Astrocyte (in vitro differentiated cells and primary cell): ENCODE measurements at places on chromosomes 2 and 18. TPM values are rescaled to one million over a fixed set of nuclear protein-coding genes. Genes with fewer than 3 reads are reported as not detected.

- H3K4me1 ChIP-seq: no peaks in the 10 kb centered on the region
- peak; percentile 70 for DNase-seq
- no peak overlapping the region for H3K4me3 ChIP-seq
- H3K27me3 ChIP-seq: no peaks in the 10 kb centered on the region
- H3K27ac ChIP-seq: no peak overlapping the region
- H3K36me3 ChIP-seq: peaks cover 35% of the 10 kb centered on the region
These were observed 39.1 kb downstream of the RMC1 start for GRCh38 chr18:23542461-23542860.

DNA sequence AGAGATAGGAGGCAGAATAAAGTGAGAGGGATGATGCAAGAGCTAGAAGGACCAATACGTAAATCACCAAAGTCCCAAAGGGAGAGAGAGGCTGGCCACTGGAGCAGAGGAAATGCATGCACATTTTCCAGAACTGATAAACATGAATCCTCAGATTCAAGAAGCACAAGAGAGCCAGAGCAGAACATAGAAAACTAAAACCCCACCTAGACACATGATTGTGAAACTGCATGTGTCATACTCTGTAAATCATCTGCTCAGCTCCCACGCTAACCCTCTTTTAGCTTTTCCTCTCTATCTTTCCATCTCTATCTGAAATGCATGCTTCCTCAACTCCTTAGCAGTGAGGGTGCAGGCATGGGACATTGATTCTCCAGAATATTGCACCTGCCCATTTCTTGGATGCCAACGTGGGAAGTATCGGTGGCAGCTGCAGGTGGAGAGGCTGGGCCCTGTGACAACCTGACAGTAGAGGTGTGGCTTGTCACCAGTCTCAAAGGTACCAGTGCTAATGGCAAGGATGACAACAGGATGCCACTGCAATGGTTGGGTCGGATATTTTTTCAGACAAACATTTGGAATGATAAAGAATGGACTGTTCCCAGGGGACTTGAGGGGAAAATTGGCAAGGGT lies 89.3 kb upstream of the OTOS start:
- peaks cover 7% of the 10 kb centered on the region for H3K4me1 ChIP-seq
- no peak overlapping the region for H3K27ac ChIP-seq
- no peaks in the 10 kb centered on the region for H3K36me3 ChIP-seq
- no peak overlapping the region for H3K4me3 ChIP-seq
- DNase-seq: no peak
- H3K27me3 ChIP-seq: no peaks in the 10 kb centered on the region

DNA sequence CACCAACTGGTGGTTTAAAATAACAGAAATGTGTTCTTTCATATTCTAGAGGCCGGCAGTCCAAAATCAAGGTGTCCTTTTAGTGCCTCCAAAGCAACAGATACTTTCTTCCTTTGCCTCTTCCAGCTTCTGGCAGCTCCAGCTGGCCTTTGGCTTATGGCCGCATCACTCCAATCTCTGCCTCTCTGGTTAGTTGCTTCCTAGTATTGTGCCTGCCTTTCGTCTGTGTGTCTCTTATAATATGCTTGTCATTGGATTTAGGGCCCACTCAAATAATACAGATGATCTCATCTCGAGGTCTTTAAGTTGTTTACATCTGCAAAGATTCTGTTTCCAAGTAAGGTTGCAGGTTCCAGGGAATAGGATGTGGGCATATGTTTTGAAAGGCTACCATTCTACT lies 855.2 kb upstream of the ID2 start:
- peaks cover 11% of the 10 kb centered on the region for H3K4me1 ChIP-seq
- no peak overlapping the region for H3K4me3 ChIP-seq
- H3K27ac ChIP-seq: peak overlapping the region; percentile 74
- DNase-seq: no peak

GRCh38 chr2:221429741-221430491 lies 142.2 kb downstream of the EPHA4 start:
- no peak overlapping the region for H3K27ac ChIP-seq
- H3K4me3 ChIP-seq: no peak overlapping the region
- peak; percentile 81 for DNase-seq
- H3K36me3 ChIP-seq: no peaks in the 10 kb centered on the region

DNA sequence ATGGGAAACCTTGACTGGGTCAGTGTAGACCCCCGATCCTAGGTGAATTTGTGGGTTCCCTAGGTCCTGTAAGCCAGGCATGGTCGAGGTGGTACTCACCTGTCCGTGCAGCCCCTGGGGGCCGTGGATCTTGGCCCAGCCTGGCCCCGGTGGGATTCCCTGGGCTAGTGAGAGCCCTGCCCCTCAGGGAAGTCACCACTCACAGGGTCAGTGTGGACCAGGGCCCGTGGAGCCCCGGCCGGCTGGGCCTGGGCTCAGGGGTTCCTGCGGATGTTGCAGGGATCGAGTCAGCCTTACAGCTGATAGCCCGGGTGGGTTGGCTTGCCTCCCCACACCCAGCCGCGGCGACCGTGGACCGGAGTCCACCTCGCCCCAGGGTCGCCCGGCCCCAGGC lies 528 bp downstream of the ATG9A start:
- no peaks in the 10 kb centered on the region for H3K27me3 ChIP-seq
- peaks cover 25% of the 10 kb centered on the region for H3K36me3 ChIP-seq
- peak overlapping the region; percentile 93 for H3K4me3 ChIP-seq
- no peak for DNase-seq
- peak overlapping the region; percentile 86 for H3K27ac ChIP-seq

Gene CD207
- total RNA-seq: not detected in 2 replicates
